ENCODE measurements at places on chromosomes 2 and 18.

DNA sequence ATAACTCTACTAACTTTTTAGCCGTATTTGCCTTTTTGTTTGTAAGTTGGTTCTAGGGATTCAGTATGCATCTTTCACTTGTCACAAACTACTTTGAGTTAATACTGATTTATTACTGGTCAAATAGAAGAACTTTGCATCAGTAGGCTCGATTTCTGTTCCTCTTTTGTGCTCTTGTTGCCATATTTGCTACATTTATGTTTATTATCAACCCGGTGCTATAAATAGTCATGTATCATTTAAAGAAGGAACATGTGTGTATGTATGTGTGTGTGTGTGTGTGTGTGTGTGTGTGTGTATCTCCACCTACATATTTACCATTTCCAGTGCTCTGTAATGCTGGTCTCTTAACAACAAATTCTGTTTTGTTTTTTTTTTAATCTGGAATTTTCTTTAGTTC is 79.6 kb upstream of the B3GNT7 start:
- DNase-seq = no peak

DNA sequence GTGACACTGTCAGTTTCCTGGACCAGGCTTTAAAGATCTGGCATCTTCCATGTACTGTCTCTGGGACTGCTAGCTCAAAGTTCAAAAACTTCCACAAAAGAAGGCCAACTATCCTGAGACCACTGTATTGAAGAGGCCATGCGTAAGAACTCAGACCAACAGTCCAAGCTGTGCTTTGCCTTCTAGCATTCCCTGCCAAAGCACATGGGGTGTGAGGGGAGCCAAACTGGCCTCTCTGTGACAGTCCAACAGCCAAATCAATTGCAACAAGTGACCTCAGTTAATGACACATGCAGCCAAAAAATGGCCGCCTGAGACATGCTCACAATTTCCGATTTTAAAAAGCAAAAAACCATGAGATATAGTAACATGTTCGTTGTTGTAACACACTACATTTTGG is 160.3 kb upstream of the CDH19 start:
- no peak for DNase-seq

- DNase-seq = no peak
Observed at GRCh38 chr18:46406539-46406932, 250.5 kb downstream of the LOXHD1 start.

- peak; percentile 16 for DNase-seq
Observed at GRCh38 chr2:106107509-106108131, 86.5 kb downstream of the UXS1 start.

DNA sequence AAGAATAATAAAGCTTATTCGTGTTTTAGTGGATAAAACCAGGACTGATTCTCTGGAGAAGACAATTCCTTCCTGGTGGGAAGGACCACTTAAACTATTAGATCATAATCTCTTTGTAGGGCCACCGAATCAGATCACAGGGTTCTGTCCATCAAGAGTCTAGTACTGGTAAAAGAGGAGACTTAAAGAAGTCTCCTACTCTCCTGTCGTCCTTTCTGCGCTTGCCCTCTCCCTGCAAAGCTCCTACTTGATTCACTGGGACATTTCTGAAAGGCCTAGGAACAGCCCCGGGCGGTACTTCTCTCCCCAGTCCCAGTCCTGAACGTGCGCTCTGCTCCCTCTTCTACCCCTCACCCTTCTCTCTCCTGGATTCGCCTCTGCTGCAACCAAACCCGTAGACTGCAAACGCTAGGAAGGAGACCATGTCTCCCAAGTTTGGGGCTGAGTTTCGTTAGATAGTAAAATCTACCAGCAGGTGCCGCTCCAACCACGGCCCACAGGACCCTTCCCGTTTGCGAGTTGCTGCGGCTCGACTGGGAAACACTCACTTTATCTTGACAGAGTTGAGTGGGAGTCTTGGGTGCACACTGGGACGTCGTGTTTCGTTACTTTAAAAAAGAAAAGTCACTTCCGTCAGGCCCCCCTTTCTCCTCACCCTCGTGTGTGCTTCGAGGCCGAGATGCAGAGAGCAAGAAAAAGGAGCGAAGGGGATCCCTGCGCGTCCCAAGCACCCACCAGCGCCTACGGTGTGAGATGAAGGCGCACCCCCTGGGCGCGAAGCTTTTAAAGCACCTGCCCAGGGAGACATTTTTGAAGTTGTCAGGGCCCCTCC is 923 bp downstream of the FIGLA start:
- DNase-seq = peak; percentile 87

- DNase-seq = no peak
Observed at GRCh38 chr2:237665713-237666143, 38.3 kb downstream of the LRRFIP1 start.

GRCh38 chr2:67806816-67807215 is 256.0 kb downstream of the C1D start:
- DNase-seq = no peak

- DNase-seq = no peak
Observed at GRCh38 chr2:198525211-198525969, 721.0 kb downstream of the PLCL1 start.

- no peak for DNase-seq
Observed at GRCh38 chr18:62683935-62684334, 31.4 kb upstream of the PHLPP1 start.

DNA sequence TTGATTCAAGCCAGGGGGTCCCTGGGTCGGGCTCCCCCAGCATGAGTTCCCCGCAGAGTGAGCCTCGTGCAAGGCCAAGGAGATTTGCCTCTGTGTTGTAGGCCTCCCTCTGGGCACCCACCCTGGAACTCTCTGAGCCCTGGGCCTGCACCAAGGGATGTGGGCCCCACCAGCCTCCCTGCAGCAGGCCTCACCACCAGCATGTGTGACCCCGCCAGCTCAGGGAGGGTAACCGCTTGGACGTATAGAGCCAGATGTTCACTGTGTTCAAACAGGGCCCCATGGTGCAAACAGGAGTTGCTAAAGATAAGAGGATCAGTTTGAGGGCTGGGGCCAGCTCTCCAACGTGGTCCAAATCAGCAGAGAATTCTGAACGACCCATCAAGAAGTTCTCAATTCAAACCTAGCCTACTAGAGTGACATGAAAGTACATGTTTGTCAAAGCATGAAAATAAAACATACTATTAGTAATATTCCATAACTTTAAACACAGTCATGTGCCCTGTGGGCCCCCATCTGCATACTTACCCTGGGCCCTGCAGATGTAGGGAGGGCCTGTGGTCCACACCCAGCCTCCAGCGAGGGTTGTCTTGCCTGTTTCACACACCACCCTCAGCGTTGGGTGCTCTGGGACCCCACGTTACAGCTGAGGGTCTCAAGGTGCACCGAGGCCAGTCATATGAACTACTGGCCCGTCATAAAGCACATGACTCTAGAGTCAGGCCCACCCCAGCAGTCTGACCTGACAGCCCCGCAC is 5.5 kb upstream of the TUBB6 start:
- no peak for DNase-seq

- peak; percentile 28 for DNase-seq
Observed at GRCh38 chr2:222613715-222614331, 42.1 kb downstream of the FARSB start.

- no peak for DNase-seq
Observed at GRCh38 chr18:49884959-49885358, 71.6 kb upstream of the ACAA2 start.

- no peak for DNase-seq
Observed at GRCh38 chr2:165440367-165440766, 29.1 kb upstream of the CSRNP3 start.

DNA sequence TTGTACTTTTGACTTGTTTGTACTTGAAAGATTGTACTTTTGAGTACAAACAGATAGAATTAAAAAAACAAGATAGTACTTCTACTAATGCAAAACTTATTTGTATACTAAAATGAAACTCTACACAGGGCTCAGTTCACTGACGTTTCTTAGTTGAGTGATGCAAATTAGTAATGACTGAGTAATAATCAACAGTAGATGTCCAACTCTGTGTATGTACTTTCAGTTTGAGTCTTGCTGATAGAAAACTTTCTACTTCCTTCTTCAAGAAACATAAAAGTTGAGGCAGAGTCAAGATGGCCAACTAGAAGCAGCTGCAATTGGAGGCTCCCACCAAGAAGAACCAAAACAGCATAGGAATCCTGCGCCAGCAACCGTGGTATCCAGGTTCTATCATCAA is 585.0 kb downstream of the NR4A2 start:
- DNase-seq = no peak

DNA sequence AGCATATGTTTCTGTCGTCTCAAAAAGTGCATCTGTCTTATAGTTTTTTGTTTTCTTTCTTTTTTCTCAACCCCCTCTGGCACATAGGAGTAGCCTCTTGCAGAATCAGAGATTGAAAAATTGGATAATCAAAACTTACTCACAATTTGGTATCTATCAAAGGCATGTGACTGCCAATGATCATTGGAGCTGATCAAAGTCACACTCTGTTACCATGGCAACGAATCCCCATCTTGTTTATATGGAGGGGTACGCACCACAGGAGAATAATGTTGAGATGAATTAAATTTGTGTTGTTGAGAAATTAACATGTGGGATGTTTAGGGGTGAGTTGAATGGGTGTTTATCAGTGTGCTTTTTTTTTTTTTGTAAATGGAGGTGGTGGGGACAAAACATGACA is 458.3 kb upstream of the FANCL start:
- no peak for DNase-seq

GRCh38 chr2:44051593-44052347 is 56.0 kb upstream of the LRPPRC start:
- DNase-seq = no peak

GRCh38 chr2:43708891-43709290 is 32.7 kb upstream of the C1GALT1C1L start:
- no peak for DNase-seq

DNA sequence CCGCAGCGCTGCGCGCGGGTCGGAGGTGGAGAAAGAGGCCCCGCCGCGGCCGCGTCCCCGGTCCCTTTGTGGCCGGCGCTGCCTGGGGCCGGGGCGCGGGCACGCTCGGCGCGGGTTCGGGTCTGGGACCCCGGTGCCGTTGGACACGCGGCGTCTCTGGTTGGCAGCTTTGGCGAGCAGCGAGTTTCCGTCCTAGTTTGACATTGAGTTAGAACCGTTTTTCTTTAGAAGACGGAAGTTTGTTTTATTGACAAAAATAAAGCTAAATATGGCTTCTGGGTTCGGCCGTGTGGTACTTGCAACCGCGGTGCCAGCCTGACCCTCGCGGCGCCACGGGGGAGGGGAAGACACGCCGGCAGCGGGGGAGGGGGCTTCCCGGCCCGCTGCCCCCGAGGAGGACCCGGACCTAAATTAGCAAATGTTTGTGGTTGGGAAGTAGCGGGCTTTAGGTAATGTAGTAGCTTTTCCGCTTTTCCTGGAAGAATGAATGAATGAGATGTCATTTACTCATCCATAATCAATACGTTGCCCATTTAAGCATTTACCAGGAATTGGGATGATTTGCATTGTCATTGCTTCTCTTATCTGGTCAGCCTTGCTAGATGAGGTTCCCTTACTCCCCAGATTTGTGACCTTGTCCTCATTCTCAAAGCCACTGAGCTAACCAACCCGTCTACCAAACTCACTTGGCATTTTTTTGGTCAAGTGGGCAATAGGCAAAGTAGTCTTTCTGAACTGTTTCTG is 530 bp downstream of the GALNT1 start:
- no peak for DNase-seq

- no peak for DNase-seq
Observed at GRCh38 chr18:13354402-13354801, 135.8 kb downstream of the LDLRAD4 start.

GRCh38 chr2:69453475-69454129 is 16.4 kb upstream of the NFU1 start:
- peak; percentile 55 for DNase-seq

DNA sequence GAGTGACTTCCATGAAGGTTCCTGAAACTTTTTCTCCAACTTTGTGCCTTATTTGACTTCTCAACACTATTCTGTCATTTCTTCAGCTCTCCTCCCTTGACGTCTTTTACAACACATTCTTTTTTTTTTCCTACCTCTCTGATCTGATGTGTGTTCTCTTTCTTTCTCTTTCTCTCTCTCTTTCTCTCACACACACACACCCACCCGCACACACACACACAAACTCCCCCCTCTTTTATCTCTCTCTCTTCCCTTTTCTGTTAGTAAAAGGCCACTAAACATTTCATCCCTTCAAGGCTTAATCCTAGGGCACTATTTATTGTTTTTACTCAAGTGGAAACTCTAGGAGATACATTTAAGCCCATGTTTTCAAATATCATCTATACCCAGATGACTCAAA is 107.8 kb upstream of the CNTNAP5 start:
- no peak for DNase-seq

DNA sequence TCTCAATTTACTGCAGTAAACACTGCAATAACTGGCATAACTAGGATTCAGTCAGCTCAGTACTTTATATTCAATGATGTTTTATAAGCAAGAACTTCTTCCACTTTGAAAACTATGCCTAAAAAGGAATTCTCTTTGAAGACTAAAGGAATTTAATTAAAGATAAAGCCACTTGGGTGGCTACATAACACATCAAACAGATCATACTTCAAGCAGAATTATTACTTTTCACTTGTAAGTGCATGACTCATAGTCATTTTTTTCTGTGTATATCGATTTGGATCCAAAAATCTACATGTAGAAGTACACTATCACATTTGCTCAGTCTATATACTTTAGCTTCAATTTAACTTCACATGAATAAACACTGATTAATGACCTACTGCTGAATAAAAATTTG is 4.0 kb downstream of the KANSL1L start:
- no peak for DNase-seq

GRCh38 chr2:238155761-238156694 is 2.7 kb upstream of the ERFE start:
- no peak for DNase-seq

GRCh38 chr2:237901932-237902850 is 42.8 kb downstream of the RAMP1 start:
- no peak for DNase-seq

DNA sequence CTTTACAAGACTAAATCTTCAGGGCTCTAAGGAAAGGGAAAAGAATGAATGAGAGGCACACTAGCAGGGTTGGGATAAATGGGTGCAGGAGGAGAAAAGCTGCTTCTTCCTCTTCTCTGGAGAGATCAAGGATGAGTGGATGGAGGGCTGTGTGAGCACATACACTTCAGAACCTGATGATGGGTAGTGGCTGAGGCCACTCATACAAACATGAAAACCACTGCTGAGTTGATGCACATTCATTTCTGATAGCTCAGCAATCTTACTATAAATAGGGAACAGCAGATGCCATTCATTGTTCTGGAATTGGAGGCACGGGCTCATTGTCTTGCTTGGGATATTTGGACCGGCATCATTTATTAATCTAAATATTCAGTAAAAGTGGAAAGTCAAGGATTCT is 152.4 kb upstream of the KCTD1 start:
- no peak for DNase-seq

GRCh38 chr2:66460031-66460430 is 25.1 kb downstream of the MEIS1 start:
- DNase-seq = no peak

- DNase-seq = peak; percentile 64
Observed at GRCh38 chr2:219254590-219255201, 978 bp upstream of the TUBA4A start.

GRCh38 chr2:39733070-39733674 is 45.9 kb downstream of the THUMPD2 start:
- no peak for DNase-seq

DNA sequence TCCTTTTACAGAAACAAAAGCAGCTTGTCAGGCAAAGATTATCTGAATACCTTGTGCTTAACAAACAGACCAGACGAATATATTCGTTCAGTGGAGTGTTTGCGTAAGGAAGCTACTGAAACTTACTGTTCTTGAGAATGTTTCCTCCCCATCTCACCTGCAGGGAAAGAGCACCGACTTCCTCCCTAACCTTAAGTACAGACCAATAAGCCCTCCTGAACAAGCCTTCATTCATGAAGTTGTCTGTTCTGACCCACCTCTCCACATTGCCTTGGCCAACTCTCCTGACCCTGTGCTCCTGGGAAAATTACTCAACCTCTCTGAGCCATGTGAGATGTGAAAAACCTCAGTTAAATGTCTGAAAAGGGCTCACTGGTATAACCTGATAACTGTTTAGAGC is 35.2 kb downstream of the STK39 start:
- DNase-seq = no peak
